ENCODE measurements at places on chromosomes 6 and 20.

DNA sequence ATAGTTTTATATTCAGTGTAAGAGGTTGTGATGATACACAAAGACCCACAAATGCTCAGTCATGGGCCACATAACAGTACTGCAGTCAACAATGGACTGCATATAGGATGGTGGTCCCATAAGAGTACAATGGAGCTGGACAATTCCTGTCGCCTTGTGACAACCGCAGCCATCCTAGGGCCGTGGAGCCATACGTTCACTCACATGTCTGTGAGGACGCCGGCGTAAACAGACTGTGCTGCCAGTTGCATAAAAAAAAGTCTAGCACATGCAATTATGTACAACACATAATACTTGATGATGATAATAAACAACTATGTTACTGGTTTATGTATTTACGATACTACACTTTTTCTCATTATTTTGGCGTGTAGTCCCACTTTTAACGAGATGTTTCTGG is 30.9 kb downstream of the BFSP1 start:
- no peak for DNase-seq

GRCh38 chr6:167237438-167238145 is 53.5 kb upstream of the UNC93A start:
- DNase-seq, result no peak

DNA sequence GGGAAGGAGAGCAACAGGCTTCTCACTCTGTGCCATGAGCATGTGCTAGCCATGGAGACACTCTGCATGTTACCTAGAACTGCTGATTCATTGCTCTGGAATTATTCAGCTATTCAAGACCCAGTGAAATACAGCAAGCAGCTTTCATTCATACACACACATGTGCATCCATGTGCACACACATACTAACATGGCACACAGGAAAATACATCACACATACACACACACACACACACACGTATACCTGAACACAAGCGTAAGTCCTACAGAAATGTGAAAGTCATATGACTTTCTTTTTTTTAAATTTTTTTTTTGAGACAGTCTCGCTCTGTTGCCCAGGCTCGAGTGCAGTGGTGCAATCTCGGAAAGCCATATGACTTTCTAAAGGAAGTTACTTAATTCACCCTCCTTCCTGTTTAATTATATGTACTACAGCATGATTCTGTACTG is 108.2 kb upstream of the NFATC2 start:
- DNase-seq, result peak; percentile 24

DNA sequence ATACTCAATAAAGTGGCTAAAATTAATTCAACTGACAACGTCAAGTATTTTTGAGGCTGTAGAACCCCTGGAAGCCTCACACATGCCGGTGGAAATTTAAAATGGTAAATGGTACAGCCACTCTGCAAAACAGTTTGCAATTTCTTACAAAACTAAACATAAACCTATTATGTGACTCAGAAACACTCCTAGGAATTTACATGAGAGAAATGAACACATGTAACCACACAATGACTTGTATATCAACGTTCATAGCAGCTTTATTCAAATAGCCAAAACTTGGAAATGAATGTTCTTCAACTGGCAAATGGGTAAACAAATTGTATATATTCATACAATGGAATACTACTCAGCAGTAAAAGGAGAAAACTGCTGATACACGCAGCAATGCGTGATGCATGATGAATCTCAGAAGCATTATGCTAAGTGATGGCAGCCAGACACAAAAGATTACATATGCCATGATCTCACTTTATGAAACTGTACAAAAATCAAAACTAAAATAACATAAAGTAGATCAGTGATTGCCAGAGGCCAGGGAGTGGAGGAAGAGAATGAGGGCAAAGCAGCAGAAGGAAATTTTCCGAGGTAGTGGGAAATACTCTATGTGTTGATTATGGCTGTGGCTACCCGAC is 112.5 kb downstream of the FAM50B start:
- no peak for DNase-seq

- DNase-seq, result no peak
Observed at GRCh38 chr6:159064477-159064876, 19.7 kb upstream of the TAGAP start.

- DNase-seq, result no peak
Observed at GRCh38 chr6:28586324-28586723, 60.6 kb downstream of the GPX5 start.

DNA sequence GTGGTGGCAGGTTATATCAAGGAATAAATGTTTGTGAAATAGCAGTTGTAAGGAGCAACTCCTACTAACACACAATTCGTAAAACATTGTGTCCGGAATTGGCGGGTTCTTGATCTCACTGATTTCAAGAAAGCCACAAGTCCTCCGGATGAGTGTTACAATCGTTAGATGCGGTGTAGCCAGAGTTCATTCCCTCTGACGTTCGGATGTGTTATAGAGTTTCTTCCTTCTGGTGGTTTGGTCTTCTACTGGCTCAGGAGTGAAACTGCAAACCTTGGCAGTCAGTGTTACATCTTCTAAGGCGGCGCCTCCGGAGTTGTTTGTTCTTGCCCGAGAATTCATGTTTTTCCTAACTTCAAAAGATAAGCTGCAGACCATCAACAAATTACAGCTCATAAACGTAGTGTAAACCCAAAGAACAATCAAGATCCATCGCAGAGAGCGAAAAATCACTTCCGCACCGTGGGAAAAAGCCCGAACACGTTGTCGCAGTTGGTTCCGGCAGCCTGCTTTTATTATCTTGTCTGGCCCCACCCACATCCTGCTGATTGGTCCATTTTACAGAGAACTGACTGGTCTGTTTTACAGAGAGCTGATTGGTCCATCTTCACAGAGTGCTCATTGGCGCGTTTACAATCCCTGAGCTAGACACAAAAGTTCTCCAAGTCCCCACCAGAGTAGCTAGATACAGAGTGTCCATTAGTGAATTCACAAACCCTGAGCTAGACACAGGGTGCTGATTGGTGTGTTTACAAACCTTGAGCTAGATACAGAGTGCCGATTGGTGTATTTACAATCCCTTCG is 58.2 kb downstream of the TRIM27 start:
- DNase-seq, result peak; percentile 12

DNA sequence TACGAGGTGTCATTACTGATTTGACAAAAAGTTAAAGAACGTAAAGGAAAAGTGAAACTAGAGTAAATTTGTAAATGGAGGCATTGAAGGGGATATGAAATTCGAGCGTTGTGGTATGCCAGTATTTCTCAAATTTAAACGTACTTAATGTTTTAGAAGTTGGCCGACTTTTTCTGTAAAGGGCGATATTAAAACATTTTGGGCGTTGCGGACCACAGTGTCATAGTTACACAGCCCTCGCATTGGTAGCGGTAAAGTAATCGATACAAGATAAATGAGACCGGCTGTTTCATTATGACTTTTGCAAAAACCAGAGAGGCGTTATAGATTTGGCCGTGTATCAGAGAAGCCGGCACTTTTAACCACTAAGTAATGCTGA is 39.6 kb downstream of the OR2B2 start:
- DNase-seq, result no peak
